ENCODE measurements at places on chromosomes 7 and 10.

GRCh38 chr10:102579328-102579727 lies 65.0 kb upstream of the TRIM8 start:
- peak; percentile 44 for DNase-seq

DNA sequence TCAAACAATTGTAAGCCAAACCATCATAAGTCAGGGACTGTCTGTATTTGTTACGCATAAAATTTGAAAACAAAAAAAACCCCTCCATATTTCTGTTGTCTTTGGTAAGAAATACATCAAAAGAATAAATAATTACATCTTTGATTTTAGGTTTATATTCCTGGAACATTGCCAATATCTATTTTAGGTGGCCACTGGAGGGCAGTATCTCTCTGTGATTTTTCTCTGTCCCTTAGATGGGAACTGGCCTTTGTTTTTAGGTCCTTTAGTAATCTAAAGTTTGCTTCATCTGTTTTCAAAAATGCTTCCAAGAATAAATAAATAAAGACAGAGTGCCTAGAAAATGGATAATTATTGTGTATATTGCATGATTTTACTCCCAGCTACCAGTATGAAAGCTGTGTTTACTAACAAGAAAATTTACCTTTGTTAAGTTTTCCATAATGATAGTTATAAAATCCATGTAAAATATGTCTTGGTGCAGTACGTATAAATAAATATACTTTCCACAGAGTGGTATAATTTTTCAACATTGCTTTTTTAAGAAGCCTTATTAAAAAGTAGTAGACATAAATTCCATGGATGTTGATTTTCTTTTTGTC lies 64.2 kb downstream of the PHYHIPL start:
- DNase-seq, result peak; percentile 66

- DNase-seq, result no peak
Observed at GRCh38 chr10:124470544-124471434, 9.2 kb downstream of the LHPP start.

GRCh38 chr10:13346283-13347042 lies 1.6 kb downstream of the SEPHS1 start:
- peak; percentile 49 for DNase-seq

DNA sequence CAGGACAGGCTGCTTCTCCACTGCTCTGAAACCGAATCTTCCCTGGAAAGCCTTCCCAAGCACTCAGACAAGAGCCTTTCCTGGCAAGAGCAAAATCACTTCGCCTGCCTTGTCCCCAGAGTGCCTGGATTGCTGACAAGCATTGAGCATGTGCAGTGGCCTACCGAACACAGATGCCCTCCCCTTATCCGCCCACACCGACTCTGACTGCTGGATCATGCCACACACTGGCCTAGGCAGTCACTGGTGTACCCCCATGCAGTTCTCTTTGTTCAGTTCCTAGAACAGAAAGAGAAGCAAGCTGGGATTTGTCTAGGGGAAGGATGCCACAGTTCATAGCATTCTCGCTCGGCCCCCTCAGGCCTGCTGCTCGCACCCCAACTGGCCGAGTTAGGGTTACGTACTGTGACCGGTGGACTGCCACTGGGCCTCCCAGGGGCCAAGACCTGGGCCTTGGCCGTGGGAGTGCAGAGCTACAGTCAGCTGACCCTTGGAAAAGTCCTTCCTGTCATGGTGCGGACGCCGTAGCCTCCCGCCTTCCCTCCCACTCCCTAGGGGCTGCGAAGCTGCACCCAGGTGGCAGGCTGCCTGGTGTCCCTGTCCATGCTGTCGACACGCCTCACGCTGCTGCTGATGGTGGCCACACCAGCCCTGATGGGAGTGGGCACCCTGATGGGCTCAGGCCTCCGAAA lies 6.9 kb downstream of the ABCB8 start:
- no peak for DNase-seq

DNA sequence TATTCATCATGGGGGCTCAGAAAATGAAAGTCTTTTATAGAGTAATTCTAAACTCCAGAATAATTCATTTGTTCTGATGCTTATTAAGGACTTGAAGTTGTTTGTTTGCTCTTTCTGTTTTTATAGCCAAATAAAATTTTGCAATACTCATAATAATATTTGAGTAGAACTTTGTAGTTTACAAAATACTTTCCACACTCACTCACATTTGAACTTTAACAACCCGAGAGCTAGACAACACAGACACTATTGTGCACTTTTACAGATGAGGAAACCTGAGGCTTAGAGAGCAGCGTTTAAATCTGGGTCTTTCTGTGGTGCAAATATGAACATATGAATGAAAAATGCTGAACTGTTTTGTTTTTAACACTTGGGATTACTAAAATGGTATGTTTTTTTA lies 126.8 kb downstream of the KAT6B start:
- DNase-seq, result no peak

GRCh38 chr7:108613147-108613948 lies 43.7 kb downstream of the DNAJB9 start:
- peak; percentile 69 for DNase-seq

DNA sequence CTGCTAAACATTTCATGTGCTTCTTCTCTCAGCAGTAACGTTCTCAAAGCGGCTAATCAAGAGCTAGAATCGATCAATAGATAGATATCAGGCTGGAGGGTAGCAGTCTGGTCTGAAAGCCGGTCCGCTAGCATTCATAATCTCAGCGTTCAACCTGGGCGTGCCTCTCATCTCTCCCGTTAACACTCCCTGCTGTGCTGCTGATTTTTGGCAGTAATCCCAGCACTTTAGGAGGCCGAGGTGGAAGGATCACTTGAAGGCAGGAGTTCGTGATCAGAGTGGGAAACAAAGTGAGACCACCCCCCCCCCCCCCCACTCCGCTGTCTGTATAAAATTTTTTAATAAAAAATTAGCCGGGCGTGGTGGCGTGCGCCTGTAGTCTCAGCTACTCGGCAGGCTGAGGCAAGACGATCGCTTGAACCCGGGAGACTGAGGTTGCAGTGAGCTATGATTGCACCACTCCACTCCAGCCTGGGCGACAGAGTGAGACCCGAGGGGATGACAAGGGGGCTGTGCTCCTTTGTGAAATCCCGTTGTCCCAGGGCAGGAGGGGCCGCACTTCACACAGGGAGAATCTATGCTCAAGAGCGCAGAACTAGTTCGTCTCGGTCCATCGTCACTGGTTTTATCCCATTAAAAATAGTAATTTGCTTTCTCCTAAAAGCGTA lies 624 bp upstream of the CEP55 start:
- peak; percentile 45 for DNase-seq

DNA sequence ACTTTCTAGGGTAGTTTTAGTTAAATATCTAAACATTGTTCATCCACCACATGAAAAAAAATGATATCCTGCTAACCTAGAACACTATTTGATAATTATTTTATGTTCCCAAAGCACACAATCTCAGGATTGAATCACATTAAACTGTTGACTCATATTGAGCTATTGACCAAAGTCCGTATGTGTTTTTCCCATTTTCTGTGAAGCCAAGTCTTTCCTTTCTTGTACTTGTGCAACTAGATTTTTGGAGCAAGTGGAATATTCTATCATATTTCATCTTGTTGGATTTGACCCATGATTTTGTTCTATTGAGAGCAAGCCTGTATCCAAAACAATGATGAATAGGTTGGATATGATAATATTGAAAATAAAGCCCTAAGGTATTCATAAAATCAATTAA lies 164.6 kb downstream of the SKAP2 start:
- DNase-seq, result no peak

DNA sequence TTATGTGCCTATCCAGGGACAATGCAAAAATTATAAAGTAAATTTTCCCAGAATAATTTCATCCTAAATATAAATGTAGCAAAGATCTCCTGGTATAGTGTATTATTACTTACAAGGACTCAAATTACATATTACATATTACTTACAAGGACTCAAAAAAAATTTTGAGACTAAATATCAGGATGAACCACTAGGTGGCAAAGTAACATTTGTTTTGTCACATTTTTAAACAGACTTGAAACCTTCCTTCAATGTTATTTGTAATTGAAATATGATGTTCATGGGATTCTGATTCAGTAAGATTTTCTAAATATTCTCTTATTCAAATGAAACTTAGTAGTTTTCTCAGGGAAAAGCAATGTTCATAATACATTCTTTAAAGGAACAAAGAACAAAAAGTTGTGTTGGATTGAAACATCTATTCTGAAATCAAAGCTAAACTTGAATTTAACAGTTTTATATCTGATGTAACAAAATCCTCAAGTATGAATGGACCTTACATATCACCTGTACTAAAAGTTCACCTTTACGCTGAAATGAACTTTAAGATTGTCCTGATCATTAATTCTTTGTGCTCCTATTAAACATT lies 74.3 kb upstream of the GNAI1 start:
- DNase-seq, result peak; percentile 77

DNA sequence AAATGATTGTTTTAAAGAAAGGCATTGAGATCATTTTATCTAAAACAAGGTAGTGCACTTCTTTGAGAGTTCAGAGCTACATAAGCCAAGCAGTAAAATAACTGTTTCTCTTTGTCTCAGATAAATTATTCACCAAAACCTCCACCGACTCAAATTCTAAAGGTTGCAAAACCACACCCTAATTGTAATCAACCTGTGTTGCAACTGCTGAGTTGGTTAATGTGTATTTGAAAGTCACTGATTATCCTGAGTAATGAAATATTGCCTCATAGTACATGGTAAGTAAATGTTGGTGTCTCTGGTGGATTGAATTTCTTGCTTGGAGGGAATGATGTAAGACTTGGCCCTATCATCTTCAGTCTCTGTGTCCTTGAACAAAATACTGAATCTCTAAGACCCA lies 35.9 kb upstream of the CYP2C9 start:
- DNase-seq, result no peak

DNA sequence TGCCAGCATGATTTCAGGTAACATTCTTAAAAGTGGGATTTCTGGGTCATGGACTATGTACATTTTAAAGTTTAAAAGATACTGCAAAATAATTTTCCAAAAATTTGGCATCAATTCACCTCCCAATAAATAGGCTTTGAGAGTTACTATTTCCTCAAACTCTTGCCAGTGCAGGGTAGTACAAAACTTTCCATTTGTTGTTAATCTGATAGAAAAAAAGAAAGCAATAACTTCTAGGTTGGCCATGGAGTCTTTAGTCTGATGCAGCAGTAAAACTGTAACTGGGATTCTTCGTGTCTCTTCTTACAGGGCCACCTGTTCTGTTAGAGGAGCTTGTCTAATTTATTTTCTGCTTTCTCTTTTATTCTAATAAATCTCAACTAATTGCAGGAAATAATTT lies 241.1 kb downstream of the MAGI2 start:
- DNase-seq, result no peak

DNA sequence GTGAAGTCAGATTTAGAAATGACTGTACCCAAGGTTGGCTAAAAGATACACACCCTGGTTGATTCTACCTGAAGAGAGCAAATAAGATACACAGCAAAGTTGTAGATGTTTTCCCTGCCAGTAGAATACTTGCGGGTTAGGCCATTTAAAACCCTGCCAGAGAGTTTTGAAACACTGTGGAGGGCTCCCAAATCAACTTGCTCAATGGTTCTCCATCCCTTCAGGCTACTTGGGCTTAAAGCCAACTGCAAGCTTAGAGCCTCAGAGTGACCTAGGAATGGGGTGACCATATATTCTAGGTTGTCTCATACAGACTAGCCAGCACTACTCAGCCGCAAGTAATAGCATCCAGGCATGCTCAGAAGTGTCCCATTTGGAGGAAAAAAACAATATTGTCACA lies 10.0 kb downstream of the CAV1 start:
- DNase-seq, result peak; percentile 64

GRCh38 chr10:52245547-52245946 lies 68.5 kb upstream of the DKK1 start:
- DNase-seq, result no peak

- no peak for DNase-seq
Observed at GRCh38 chr10:21388589-21388988, 136.9 kb downstream of the SKIDA1 start.

GRCh38 chr10:113735913-113736312 lies 15.6 kb upstream of the PLEKHS1 start:
- DNase-seq, result no peak
